ENCODE measurements at places on chromosomes 12 and 14.
A peak's percentile ranks its signal among the peaks of the same experiment; 100 is the strongest.

DNA sequence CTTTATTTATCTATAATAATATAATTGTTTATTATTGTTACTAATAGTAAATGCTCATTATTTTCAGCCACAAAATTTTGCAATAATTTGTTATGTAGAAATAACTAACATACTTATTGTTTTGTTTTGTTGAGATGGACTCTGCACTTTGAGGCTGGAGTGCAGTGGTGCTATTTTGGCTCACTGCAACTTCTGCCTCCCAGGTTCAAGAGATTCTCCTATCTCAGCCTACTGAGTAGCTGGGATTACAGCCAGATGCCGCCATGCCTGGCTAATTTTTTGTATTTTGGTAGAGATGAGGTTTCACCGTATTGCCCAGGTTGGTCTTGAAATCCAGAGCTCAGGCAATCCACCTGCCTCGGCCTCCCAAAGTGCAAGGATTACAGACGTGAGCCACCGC lies 76.6 kb upstream of the RAP1B start:
- DNase-seq, result no peak

GRCh38 chr12:79569679-79570078 lies 121.1 kb downstream of the PAWR start:
- DNase-seq, result no peak

GRCh38 chr12:69688021-69688420 lies 11.1 kb downstream of the BEST3 start:
- no peak for DNase-seq

- DNase-seq, result no peak
These were observed 1191.6 kb upstream of the SEL1L start for GRCh38 chr14:82725213-82725612.

GRCh38 chr14:101068313-101069227 lies 165.0 kb upstream of the RTL1 start:
- DNase-seq, result peak; percentile 4

DNA sequence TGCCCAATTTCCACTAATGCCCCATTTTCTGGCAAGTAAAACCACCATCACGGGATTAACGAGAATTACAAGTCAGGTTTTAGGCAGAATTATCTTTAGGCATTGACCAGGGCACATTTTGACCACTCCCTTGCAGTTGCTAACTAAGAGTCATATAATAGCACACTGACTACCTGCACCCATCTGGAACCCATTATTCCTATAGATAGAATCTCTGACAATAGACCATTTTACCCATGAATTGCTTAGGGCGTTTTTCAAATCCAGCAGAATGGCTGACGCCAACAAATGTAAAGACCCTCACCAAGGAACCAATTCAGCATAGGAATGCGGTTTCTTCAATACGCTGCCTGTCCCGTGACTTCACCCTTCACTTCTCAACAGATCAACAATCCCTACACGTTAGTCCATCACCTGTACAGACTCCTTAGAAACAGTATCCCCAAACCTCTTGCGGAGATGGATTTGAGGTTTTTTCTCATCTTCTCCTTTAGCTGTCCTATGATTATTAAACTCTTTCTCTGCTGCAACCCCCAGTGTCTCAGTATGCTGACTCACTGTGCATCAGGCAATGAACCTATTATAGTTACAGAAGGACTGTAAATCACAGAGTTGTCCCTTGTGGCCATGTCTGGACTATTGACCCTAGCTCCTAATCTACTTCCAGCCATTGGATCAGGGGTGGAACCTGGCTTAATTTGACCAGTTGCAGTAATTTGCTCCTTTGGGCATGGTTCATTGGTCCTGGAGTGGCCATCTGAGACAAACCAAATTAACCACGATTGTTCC lies 177.3 kb upstream of the PLXNC1 start:
- DNase-seq, result no peak

DNA sequence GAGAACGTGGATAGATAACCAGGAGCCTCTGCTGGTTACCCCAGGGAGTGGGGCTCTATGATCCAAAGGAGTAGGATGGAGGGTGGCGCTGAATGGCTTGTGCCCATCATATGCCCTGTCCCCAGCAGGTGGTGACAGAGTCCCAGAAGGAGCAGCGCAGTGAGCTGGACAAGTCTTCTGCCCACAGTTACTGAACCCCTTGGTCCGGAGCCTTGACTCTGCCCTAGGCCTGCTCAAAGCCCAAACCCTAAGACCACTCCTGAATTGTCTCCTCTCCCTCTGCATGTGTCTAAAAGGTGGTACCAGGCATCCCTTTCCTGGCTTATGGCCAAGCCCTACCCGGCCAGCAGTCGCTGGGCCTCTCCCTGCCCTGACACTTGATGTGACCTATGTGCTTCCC lies 3.2 kb downstream of the PRPH start:
- no peak for DNase-seq

DNA sequence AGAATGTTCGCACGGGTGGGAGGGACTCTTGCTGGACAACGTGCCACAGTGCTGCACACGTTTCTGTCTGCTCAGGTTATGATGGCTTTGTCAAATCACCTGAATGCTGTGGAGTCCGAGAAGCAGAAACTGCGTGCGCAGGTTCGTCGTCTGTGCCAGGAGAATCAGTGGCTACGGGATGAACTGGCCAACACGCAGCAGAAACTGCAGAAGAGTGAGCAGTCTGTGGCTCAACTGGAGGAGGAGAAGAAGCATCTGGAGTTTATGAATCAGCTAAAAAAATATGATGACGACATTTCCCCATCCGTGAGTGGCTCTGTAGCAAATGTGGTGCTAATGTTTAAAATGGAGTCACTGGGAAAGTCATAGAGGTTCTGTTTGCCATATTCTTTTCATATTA lies 28.5 kb downstream of the KLC1 start:
- DNase-seq, result no peak

GRCh38 chr12:91928501-91928900 lies 217.1 kb downstream of the BTG1 start:
- no peak for DNase-seq

- DNase-seq, result no peak
These were observed 1.5 kb downstream of the FOXG1 start for GRCh38 chr14:28767853-28768741.

DNA sequence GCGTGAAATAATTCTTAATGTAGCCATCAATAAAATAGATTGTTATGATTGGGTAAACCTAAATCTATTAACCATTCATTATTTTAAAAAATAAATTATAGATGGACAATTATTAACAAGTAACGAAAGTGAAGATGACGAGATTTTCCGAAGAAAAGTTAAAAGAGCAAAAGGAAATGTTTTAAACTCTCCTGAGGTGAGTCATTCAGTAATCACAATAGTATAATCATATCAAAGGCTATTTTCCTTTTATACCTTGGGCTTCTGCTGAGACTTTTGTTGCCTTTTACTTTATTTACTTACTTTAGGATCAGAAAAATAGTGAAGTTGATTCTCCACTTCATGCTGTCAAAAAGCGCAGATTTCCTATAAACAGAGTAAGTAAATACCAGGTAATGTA lies 45.6 kb downstream of the FANCM start:
- DNase-seq, result no peak

DNA sequence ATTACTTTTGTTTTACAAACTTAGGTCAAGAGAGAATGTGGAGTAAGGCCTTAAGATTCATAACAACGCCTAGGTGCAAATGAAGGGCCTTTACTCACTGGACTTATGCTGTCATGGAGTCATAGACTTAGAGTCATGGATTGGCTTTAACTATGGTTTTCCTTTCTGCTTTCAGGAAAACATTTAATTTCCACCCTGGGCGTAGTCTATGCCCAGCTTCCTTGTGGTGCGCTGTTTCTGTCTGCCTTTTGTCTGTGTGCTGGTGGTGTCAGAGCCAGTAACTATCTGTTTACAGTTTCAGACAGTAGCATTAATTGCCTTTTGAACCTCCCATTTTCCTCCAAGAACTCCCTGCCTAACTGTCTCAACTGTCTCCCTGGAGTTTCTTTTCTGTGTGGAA lies 31.8 kb upstream of the COX6A1 start:
- DNase-seq, result no peak

DNA sequence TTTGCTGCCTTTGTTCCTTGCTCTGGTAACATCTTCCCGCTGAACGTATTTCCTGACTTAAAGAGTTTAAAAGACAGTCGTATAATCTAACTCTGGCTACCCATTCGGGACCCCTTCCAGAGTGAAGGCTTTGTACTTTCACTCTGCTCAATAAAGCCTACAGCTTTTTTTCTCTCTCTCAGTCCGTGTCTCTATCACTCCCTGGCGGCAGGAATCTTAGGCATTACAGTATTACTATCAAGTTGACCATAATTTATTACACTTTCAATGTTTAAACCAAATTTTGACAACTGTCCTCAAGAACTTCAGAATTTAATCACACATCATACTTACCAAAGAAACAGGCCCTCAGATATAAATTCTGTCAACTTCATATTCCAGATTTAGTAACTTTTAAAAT lies 967.9 kb downstream of the FSCB start:
- no peak for DNase-seq

DNA sequence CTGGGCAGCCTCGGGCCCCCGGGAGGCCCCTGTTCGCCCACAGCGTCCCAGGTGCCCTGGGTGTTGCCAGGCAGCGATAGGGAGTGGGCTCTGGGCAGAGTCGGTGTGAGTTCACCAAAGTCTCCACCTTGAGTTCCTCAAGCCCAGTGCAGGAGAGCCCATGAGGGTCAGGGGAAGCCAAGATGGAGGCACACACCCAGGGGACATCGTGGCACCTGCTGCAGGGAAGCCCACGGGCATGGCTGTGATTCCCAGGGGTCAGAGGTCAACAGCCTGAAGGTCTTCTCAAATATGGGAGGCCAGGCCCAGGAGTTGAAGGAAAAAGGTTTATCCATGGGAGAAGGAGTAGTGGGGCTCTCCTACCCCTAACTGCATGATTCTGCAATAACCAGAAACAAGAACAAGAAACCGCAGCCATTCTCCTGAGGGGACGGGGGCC lies 148.8 kb downstream of the ADGRD1 start:
- DNase-seq, result no peak

DNA sequence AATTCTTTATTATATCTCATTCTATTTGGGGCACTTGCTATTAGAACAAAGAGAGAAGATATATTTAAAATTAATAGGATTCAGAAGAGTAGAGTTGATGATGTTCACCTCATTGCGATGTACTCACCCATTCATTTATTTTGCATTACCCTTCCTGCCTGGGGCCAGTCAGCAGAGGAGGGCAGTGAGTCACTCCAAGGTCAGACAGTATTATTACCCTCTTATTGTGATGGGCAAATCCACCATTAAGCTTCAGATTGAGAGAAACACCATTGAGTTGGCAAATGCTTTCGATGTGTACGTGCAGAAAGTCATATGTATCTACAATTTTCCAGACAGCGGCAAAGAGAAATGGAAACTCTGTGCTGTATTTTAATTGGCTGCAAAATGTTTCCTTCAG lies 134.2 kb downstream of the BICD1 start:
- no peak for DNase-seq

GRCh38 chr12:13505224-13505623 lies 308.7 kb downstream of the EMP1 start:
- DNase-seq, result no peak

GRCh38 chr14:75393794-75394193 lies 34.0 kb upstream of the JDP2 start:
- no peak for DNase-seq

DNA sequence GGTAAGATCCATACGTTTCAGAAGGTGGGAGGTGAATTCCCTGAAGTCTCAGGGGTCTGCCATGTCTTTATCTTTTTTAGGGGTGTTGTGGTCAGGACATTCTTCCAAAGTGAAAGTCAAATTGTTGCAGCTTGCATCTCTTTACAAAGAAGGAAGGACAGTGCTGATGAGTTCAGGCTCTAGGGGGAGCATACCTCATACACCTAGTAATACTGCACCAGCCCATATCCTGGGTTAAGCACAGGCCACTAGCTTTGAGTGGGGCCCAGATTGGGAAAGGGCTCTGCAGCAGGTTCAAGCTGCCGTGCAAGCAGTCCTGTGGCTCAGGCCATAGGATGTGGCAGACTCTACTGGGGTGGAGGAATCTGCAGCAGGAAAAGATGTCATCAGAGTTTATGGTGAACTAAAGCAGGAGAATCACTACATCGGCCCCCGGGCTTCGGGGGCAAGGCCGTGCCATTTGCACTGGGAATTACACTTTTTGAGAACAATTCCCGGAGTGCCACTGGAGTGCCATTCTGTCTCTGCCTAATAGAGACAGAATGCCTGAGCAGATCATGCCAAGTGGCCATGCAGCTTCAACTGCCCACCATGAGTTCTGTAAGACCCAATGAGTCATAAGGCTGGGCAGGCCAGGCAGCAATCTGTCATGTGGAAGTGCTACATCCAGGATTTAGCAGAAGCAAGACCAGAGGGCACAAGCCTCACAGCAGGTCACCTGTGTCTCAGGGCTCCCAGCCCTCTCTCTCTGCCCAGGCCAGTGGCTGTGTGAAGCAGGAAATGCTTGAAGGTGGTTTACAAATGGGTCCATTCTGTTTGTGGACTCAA lies 32.3 kb downstream of the DIO3 start:
- DNase-seq, result no peak

DNA sequence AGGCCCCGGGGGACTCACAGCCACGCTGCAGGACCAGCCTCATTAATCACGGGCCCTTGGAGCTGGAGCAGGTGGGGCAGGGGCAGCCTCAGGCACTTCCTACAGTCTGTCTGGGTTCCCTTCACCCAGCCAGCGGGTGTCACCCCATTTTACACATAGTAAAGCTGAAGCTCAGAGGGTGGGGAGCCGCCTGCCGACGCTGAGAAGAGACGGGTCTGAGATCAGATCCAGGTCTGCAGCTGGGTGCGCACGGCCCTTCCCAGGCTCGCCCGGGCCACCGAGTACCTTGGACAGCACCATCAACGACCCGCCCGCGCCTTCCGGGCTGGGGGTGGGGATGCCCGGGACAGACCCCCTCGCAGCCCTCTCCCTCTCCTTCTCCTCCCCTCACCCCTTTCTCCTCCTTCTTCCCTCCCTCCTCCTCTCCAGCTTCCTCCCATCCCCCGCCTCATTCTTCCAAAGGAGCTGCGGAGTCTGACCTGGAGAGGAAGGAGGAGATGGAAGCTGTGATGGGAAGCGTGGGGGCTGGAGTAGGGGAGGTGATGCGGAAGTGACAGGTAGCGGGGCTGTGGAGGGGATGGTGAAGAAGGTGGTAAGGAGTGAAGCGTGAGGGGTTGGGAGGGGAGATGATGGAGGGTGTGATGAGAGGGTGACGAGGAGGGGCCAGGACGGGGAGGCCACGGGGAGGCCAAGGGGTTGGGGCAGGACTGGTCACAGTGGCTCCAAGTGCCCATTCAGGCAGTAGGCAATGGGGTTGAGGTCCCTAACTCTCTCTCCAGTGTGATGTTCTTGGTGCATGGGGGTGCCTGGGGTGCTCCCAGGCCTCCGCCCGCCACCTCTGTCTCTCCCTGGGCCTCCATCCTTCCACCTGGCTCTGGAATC lies 8.8 kb downstream of the DTX1 start:
- no peak for DNase-seq

DNA sequence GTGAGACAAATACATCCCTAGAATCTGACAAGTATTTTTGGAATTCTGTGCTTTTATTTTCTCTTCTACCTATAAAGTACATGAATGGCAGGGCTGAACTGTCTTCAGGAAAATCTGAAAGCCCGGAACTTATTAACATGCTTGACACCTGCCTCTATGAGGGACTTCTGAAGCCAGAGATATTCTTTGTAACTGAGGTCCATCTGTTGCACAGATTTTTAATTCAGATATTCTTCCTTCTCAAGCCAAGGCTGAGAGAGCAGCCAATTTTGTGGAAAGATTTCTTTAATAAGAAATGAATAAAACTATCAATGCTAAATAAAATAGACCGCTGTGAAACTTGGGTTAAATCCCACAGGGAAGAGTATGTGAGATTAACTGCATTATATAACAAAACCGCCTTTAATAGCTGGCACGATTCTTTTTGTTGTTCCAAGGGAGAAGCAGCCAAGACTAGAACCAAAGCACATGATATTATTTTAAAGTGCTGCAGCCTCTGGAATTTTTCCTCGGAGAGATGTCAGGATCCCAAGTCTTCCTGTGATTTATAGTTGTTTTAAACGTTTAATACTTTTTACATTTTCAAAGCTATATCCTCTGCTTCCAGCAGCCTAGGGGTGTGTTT lies 148.9 kb downstream of the CRADD start:
- DNase-seq, result no peak
